ENCODE measurements at places on chromosomes 13 and 19.

GRCh38 chr13:33784738-33785137 is 33.2 kb upstream of the RFC3 start:
- no peak for DNase-seq

GRCh38 chr19:843180-843835 is 2.5 kb downstream of the PRTN3 start:
- DNase-seq = peak; percentile 37

DNA sequence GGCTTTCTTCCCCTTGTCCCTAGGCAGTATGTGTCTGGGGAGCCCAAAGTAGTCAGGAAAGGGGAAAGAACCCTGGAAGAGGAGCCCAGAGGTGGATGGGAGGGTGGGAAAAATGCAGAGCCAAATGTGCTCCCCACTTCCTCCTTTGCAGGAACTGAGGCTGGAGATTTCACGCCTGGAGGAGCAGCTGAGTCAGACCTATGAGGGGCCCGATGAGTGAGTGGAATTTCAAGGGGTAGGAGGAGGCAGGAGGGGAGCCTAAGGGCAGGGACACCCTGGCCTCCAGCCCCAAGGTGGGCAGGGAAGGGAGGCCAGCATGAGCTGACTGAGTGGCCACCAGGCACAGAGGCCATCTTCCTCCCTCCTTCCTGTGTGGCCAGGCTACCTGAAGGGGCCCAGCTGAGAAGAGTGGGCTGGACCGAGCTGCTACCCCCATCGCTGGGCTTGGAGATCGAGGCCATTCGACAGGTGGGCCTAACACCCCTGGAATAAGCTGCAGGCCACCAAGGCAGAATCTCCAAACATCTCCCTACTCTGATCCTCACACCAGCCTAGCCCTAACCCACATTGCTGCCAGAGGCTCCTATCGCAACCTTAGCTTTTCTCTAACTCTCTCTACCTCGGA is 14.3 kb downstream of the PTH2 start:
- DNase-seq = no peak

- no peak for DNase-seq
Observed at GRCh38 chr13:27004866-27005265, 166.7 kb downstream of the USP12 start.

GRCh38 chr13:29858667-29859066 is 8.2 kb upstream of the UBL3 start:
- DNase-seq = no peak

DNA sequence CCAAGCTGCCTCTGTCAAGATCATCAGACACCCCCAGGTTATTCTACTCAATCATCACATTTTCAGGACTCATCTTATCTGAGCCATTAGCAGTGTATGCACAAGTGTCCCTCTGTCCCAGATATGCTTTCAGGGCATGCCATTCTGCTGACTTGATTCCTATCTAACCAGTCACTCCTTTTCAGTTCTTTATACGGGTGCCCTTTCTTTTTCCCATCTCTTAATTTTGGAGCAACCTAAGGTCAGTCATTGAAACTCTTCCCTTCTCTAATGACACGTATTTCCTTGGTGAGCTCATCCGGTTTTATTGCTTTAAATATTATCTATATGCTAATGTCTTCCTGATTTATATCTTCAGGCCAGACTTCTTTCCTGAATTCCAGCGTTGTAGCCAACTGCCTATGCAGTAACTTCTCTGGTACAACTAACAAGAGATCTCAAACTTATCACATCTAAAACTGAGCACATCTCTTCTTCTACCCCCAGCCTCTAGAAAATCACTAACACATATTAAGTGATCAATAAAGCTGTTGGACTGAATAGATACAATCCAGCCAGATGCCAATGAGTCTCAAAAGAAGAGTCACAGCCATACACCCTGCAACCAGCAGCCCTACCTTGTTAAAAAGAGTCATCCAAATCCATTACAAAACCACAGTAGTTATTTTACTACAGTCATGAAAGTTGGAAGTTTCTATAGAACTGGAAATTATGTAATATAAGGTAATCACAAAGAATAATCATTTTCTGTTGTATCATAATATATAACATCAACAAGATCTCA is 58.8 kb downstream of the DCLK1 start:
- DNase-seq = no peak

DNA sequence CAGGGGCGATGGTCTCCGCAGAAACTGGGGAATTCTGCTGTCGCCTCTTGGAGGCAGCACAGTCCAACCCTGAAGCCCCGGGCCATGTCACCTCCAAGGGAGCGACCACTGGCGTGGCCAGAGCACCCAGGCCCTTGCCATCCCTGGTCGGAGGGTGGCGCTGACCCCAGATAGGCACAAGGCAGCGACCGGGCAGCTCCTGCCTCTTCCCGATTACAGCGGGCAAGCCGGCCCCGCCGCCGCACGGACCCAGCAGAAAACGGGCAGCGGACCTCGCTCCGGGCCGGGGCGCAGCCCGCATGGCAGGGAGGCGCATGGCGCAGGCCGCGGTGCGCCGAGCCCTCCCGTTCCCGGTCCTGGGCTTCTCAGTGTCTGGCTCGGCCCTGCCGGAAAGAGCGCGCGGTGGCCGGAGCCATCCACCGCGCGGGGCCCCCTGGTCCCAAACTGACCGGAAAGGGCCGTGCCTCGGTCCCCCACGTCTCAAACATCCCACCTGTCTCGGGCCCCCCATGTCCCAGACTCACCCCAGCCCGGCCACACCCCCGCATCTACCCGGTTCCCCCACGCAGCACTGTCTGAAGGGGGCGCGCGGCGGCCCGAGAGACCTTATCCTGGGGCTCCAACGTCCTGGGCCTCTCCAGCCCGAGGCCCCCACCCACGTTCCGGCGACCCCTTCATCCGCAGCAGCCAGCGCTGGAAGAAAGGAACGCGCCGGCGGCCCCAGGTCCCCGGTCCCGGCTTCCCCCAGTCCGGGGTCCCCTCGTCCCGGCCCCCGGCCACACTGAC is 727 bp downstream of the CERS1 start:
- DNase-seq = peak; percentile 77

DNA sequence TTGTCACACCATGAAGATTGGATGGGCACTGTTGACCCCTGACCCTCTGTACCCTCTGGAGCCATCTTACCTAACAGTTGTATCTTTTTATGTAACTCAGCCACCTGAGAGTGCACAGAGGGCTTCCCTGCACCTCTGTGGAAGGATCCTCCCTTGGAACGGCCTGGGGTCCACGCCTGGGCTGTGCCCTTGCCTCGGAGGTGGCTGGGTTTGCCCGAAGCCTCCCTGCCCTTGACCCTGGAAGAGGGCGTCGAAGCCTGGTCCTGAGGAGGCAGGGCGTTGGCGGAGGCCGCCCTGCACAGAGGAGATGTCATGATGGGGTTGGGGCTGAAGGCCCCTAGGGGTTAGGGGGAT is 241 bp downstream of the ODAD3 start:
- no peak for DNase-seq

DNA sequence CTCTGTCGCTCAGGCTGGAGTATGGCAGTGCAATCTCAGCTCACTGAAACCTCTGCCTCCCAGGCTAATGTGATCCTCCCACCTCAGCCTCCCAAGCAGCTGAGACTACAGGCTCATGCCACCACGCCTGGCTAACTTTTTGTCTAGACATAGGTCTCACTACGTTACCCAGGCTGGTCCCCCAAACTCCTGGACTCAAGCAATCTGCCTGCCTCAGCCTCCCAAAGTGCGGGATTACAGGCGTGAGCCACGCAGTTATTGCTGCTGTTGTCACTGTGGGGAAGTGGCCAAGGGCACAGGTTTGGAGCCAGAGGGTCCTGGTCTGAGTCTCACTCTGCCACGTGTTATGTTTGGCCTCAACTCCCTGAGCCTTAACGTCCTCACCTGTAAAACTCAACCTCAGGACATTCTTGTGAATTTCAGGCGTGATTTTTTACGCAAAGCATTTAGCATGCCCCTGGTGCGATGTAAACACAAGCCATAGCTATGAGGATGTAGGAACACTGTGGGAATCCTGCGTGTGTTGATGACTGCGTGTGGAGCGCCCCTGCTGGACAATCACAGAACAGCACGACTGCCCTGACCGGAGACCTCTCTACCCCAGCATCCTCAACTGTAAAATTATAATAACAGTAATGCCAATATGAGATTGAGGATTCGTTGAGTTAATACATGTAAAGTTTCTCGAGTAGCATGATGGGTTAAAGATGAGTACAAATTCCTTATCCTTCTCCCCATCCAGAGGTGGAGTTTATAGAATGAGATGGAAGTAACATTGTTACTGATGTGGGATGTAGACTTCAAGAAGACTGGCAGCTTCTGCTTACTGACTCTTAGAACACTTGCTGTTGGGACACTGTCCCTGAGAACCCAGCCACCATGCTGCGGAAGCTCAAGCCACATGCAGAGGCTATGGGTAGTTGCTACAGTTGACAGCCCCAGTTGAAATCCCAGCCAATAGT is 41.8 kb upstream of the PNMA8B start:
- DNase-seq = peak; percentile 77

DNA sequence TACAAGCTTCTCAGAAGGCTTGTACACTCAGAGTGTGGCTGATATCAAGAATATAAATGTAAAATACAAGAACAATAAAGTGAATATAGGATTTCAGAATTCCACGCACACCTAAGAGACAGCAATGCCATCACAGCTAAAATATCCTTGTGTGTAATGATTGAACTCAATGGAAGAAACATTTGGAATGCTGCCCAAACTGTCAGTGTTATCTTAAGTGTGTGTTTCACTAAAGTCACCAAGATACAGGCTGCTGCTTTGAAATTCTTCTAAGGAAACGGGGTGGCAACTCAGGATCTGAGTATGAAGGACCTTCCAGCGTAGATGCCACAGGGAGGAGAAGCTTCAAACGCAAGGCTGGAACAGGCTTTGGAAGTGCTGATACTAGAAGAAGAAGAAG is 86.8 kb downstream of the SGCG start:
- DNase-seq = no peak

DNA sequence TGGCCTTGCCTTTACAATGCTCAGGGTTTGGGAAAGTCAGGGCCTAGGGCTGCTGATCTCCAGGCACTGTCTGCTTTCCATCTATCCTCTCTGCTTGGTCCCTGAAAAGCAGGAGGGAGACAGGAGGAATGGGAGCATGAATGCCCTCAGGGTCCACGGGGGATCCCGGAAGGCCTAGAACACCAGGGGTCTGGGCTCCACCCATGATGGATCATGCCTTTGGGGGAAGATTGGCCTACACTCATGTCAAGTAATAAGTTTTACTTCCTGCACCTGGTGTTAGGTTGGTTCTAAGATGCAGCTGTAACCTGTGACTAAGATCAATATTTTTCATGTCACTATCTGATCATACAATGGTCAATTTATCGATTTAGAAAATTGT is 118.3 kb upstream of the GJB6 start:
- DNase-seq = no peak

- DNase-seq = no peak
Observed at GRCh38 chr13:34428911-34429310, 513.2 kb upstream of the NBEA start.

- no peak for DNase-seq
Observed at GRCh38 chr13:90919153-90919552, 428.3 kb upstream of the MIR17HG start.

DNA sequence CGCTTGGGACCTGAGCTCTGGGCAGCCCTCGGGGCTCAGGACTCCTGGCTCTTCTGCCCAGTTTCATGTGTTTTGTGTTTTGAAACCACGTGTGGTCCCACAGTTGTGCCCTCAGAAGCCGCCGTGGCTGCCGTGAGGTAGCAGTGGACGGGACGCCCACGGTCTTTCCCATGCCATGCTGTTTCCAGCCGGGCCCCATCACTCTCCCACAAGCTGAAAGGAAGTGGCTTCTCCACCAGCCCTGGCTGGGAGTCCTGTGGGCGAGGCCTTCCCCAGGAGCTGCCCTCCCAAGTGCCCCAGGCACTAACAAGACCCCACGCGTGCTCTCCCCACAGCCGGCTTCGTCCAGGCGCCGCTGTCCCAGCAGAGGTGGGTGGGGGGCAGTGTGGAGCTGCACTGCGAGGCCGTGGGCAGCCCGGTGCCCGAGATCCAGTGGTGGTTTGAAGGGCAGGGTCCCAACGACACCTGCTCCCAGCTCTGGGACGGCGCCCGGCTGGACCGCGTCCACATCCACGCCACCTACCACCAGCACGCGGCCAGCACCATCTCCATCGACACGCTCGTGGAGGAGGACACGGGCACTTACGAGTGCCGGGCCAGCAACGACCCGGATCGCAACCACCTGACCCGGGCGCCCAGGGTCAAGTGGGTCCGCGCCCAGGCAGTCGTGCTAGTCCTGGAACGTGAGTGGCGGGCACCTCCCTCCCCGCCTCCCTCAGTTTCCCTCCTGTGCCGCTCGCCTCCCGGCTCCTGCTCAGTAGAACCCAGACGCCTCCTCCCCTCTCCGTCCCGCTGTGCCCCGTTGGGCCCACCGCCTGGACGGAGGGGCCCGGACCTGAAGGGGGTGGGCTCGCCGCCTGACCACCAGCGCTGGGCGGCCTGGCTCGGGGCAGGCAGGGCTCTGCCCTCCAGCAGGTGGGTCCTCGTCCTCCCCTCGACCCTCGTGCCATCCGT is 5.3 kb downstream of the BSG start:
- no peak for DNase-seq

- no peak for DNase-seq
Observed at GRCh38 chr13:94305463-94305862, 174.0 kb downstream of the DCT start.

DNA sequence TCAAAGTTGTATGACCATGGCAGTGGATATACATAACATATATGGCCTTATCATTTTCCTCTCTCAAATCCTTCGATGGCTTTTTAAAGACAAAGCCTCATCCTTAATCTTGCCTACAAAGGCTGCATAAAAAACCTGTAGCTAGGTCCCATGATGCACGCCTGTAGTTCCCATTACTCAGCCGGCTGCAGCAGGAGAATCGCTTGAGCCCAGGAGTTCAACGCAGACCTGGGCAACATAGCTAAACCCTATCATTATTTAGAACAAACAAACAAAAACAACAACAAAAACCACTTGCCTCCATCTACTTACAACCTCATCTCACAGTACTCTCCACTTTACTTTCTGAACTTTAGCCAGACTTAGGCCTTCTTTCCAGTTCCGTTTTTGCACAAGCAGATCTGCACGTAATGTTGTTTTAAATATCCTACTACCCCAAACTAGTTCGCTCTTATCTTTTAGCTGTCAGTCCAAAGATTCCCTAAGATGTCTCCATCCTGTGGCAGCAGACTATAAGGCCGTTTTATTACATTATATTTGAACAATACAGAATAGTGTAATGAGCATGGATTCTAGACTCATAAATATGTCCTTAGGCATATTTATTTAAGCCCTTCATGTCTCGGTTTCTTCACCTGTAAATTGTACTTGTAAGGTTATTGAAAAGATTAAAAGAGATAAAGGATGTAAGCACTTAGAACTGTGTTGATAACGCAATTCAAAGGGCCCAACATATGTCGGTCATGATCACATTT is 969 bp upstream of the POMP start:
- DNase-seq = no peak

All from endothelial cell (in vitro differentiated cells).